ENCODE measurements at places on chromosomes 7 and 10.

- no peak for DNase-seq
These were observed 5.3 kb downstream of the ATP5MF start for GRCh38 chr7:99460651-99461050.

DNA sequence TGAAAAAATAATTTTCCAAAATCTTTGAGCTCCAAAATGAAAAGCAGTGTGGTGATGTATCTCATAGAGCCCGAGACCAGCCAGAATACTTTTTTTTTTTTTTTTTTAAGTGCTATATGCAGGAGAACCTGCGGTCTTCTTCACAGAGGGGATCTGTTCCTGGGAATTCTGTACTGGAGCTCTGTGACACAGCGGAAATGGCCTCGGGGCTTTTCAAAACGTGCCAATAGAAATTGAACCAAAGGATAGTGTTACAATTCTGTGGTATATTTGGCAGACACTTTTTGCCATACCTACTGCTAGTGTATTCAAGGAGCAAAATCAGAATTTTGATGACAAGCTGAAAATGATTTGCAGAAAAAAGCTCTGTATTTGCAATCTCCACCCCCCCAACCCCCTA, 1429.3 kb upstream of the LRRTM3 start:
- no peak for DNase-seq

GRCh38 chr7:93402944-93403343, 170.8 kb downstream of the VPS50 start:
- no peak for DNase-seq

DNA sequence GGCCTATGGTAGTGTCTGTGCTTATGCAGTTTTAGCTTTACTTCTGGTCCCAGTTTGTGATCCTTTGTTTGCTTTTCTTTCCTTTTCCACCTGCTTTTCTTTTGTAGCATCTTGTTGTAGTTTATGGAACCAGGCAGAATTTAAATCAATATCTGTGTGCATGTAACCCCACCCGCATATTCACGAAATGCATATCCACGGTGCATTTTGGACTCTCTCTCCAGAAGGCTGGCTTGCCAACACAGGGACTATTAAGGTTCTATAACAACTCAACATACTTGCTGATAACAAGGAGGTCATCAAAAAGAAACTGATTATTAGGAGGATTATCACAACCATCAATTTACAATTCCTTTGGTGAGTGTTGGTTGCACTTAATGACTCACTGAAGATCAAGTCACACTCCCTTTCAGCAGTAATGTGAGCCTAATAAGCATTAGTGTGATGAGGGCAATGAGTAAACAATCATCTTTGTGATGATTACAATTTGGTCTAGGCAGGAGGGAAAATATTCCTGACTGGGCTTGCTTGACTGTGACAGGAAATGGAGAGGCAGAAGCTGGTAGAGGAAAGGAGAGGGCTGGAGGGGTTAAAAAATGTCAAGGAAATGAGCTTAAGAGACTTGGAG, 378.6 kb downstream of the REEP3 start:
- DNase-seq = no peak

GRCh38 chr10:125123476-125124114, 36.8 kb downstream of the CTBP2 start:
- no peak for DNase-seq

DNA sequence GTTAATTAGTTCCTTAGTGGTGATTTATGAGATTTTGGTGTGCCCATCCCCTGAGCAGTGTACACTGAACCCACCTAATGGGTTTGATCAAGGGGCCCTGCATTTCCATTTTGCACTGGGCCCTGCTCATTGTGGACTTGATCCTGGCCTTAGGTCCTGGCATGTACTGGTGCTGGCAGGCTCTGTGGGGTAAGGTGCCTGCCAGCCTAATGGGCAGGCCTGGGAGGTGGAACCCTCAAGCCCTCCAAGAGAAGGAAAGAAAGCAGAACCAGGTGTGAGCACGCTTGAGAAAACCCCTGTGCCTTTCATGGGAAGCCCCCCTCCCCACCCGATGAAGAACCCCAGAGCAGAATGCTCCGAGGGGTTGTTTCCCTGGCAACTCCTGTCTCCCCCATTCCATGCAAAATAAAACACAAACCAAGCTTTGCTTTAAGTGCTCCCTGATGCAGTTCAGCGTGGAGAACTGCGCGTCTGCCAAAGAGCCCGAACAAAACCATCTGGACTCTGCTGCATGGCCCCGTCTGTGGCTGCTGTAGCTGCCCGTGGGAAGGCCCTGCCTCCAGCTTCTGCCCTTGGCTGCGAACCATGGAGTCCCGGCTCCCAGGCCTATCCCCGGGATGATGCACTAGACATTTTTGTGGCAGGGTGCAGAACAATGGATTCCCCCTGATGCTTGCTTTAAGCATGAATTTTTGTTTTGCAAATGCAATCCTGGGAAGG, 123.3 kb downstream of the PRPF18 start:
- no peak for DNase-seq

- no peak for DNase-seq
These were observed 69.8 kb upstream of the CALN1 start for GRCh38 chr7:72481934-72482333.

- DNase-seq = no peak
These were observed 1168.7 kb upstream of the CELF2 start for GRCh38 chr10:9848981-9849380.

GRCh38 chr10:88385601-88386203, 197.4 kb downstream of the RNLS start:
- no peak for DNase-seq

DNA sequence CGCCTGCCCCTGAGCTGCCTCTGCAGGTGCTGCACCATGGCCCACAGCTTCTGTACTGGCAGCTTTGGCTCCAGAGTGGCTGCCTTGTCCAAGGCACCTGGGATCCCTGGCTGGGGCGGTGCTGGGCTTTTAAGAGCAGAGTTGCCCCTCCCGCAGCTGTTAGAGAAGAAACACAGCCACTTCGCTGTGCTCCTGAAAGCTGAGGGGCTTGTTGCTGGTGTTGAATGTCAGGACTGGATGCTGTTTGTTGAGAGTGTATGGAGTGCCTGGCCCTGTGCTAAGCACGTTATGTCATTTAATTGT, 6.2 kb downstream of the FAM241B start:
- no peak for DNase-seq

DNA sequence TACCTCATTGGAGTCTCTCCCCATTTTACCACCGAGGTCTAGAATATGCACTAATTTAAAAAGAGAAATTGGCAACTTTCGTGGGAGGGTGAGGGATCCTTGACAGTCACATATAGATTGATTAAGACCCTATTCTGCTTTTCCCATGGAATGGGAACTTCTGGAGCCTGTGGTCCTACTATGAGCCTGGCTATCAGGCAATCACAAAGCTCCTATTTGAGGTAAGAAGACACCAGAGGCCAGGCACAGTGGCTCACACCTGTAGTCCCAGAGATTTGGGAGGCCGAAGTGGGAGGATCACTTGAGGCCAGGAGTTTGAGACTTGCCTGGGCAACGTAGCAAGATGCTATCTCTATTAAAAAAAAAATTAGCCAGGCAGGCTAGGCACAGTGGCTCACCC, 104.7 kb upstream of the CCNY start:
- DNase-seq = no peak

- DNase-seq = no peak
These were observed 531.2 kb upstream of the GHITM start for GRCh38 chr10:83607959-83608745.

GRCh38 chr10:119654540-119654939, 3.4 kb downstream of the BAG3 start:
- no peak for DNase-seq

DNA sequence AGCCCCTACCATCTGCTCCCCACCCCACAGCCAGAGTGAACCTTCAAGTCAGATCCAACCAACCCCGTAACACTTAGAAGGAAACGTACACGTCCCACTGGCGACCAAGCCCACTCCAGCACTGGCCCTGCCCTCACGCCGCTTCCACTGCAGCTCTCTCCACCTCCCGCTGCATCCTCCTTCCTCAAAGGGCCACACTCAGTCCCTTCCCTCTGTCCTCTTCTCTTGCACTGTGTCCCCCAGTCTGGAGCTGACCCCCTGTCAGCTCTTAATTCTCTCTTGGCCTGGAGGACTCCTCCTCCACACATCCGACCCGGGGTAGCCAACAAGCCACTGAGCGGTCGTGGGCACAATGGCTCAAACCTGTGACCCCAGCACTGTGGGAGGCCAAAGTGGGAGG, 85.8 kb downstream of the PROSER2 start:
- DNase-seq = no peak

DNA sequence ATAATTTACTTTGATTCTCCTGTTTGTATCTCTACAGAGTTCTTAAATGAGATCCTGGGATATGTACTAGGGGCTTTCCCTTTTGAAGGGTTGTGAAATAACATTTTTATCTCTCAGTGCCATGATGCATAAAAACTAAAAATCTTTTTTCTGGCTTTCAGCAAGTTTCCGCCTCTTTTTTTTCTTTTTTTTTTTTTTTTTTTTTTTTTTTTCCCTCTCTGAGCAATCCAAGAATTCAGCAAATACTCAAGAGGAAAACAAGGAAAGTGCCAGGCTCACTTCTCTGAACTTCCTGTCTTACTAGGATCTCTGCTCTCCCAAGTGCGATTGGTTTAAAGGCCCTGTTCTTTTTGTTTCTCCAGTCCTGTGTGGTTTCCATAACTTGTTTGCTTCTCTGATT, 79.9 kb downstream of the HYCC1 start:
- no peak for DNase-seq

- no peak for DNase-seq
These were observed 603.5 kb downstream of the PHTF2 start for GRCh38 chr7:78402096-78402495.

GRCh38 chr10:124117511-124117785, 24.1 kb upstream of the CHST15 start:
- DNase-seq = no peak

- DNase-seq = no peak
These were observed 25.5 kb downstream of the PHF14 start for GRCh38 chr7:10998996-10999757.

DNA sequence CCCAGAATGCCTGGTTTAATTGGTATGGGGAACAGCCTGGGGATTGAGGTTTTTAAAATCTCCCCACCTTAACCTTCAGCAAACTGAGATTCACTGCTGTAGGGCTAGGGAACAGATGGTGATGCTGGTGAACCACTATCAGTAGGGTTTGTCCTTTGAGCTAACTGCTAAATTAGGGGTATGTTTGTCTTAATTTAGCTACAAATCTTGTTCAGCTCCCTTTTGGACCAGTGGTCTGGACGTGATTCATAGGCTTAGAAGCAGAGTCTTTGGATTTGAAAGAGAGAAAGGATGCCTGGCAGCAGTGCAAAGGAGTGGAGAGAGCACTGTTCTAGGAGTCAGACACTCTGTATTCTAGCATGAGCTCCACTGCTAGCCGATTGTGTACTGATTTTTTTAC, 2.8 kb downstream of the HDAC9 start:
- DNase-seq = no peak

- no peak for DNase-seq
These were observed 75.5 kb downstream of the PAPSS2 start for GRCh38 chr10:87734987-87735827.

DNA sequence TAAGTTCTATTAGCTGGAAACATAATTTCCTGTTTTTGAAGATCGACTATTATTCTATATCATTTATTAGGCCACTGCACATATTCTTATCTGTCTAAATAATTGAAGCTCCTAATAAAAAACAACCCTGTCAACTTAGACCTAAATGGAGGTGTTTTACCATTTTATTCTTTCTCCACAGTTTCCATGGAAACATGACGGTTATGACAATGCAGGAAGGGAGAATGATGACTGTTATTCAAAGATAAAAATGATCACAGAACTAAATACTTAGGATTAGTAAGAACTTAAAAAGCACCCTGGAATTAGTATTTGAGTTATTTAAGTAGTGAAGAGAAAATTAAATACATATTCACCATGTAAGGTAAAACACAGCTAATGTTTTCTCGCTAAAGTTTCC, 119.9 kb upstream of the DKK1 start:
- no peak for DNase-seq

DNA sequence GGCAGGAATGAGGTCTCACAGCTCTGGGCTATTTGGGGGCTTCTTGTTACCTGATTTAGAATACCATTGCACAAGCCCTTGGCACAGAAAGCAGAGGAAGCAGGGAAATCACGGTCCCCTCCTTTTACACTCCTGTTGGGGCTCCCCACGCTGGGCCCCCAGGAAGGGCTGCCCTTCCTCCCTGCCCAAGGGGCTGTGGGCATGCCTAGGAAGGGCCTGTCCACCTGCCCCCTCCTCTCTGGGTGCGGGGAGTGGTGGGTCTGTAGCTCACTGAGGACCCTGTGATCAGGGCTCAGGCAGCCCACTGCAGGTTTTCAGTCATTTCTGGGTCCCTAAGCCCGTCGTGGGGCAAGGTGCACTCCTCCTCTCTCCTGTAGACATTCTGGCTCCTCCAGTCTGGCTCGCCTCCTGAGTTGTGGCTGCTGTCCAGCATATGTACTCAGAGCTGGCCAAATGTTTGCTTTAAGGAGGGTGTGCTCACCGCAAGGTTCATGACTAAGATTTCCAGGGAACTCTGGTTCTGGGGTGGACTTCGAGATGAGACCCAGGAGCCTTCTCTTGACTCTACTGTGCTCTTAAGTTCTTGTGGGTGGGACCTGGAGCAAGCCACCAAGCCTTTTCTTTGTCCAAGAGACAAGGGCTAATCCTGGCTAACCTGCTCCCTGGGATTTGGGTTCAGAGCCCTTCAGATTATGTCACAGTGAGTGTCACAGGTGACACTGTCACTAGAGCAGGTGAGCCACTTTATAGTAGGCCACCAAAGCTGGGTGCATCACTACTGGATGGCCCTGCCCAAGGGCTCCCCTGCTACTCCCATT, 56.0 kb downstream of the TACR2 start:
- DNase-seq = no peak

GRCh38 chr7:131012477-131013031, 278.5 kb upstream of the KLF14 start:
- no peak for DNase-seq

- no peak for DNase-seq
These were observed 219.6 kb downstream of the PHF14 start for GRCh38 chr7:11193131-11193867.

- no peak for DNase-seq
These were observed 89.2 kb upstream of the PFKP start for GRCh38 chr10:2978111-2978510.

DNA sequence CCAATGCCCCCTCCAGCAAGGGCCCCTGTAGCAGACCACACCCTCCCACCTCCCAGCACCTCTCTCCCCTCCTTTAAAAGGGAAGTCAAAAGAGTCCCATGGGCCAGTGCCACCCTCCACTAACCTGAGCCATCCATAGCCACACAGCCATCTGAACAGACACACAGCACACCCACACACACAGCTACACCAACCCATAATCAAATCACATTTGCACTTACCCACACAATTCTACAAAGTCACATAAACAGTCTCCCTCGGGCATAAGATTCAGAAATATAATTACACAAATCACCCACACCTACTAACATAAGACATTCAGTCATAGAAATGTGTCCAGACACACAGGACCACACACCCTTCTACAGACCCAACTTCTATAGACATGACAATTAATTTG, 96.3 kb downstream of the HIF1AN start:
- DNase-seq = no peak

Data from progenitor cell of endocrine pancreas (in vitro differentiated cells).